Kidney tubule cell (primary cell): ENCODE measurements at places on chromosomes 11 and 22.
A peak's percentile ranks its signal among the peaks of the same experiment; 100 is the strongest.

DNA sequence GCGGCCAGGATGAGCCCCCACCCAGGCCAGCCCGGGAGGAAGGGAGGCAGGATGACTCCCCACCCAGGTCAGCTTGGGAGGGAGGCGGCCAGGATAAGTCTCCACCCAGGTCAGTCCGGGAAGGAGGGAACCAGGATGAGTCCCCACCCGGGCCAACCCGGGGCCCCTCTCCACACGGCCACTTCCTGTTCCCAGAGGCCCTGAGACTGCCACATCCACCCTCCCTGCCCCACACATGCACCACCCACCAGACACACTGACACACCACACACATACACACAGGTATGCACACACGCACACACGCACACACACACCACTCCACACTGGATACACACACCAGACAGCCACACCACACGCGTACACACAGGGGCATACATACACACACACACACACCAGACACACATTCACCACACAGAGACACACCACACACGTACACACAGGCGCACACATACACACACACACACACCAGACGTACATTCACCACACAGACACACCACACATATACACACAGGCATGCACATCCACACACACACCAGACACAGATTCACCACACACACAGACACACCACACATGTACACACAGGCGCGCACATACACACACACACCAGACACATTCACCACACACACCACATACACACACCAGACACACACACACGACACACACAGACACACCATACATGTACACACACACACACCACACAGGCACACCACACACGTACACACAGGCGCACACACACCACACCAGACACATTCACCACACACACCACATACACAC is 84.9 kb upstream of the PRR5 start:
- no peak for DNase-seq

DNA sequence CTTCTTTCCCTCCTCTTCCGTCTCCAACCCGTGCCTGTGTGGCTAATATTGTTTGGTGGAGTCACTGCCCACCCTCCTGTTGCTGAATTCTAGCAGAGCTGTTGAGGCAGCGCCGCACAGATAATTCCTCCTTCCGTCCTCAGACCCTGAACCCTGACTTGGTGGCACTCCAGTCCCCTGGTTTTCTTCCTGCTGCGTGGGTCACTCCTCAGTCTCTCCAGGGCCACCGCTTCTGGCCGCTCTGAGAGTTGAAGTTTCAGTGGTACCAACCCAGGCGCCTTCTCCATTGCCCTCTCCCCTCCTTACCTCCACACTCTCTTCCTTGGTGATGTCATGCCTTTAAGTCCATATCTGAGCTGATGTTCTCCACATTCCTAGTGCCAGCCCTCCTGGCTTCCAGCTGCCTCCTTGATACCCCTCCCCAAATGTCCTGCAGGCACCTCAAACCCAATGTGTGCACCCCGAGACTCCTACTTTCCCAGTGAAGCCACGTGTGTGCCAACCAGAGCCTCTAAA is 54.5 kb upstream of the RASD2 start:
- no peak for DNase-seq

DNA sequence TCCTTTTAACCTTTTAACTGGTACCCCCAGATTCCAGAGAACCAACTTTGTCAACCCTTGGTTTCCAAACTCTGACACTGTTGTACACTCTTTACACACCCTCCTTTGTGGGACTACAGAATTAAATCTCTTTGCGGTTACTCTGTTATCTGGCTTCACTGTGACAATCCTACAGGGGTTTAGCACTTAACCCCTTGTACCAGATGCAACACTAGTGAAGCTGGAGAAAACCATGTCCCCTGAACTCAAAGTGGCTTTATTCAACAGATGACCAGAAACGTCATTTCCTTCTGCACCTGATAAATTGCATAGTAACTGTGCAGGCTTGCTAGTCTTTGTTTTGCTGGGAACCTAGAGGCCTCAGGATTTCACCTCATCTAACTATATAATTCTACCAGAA is 5.6 kb upstream of the GAB2 start:
- DNase-seq: no peak

- DNase-seq: peak; percentile 76
Observed at GRCh38 chr22:46617207-46617985, 2.8 kb upstream of the GRAMD4 start.

DNA sequence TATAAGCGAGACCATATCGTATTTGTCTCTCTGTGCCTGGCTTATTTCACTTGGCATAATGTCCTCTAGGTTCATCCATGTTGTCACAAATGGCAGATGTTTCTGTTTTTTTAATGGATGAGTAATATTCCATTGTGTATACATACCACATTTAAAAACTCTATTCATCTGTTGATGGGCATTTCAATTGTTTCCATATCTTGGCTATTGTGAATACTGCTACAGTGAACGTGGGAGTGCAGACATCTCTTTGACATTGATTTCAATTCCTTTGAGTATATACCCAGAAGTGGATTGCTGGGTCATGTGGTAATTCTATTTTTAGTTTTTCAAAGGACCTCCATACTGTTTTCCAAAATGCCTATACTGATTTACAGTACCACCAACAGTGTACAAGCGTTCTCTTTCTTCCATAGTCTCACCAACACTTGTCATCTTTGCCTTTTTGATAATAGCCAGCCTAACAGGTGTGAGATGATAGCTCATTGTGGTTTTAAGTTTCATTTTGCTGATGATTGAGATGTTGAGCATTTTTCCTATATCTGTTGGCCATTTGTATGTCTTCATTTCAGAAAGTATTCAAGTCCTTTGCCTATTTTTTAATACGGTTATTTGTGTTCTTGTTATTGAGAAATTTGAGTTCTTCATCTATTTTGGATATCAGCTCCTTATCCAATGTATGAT is 194.7 kb upstream of the E2F8 start:
- no peak for DNase-seq

DNA sequence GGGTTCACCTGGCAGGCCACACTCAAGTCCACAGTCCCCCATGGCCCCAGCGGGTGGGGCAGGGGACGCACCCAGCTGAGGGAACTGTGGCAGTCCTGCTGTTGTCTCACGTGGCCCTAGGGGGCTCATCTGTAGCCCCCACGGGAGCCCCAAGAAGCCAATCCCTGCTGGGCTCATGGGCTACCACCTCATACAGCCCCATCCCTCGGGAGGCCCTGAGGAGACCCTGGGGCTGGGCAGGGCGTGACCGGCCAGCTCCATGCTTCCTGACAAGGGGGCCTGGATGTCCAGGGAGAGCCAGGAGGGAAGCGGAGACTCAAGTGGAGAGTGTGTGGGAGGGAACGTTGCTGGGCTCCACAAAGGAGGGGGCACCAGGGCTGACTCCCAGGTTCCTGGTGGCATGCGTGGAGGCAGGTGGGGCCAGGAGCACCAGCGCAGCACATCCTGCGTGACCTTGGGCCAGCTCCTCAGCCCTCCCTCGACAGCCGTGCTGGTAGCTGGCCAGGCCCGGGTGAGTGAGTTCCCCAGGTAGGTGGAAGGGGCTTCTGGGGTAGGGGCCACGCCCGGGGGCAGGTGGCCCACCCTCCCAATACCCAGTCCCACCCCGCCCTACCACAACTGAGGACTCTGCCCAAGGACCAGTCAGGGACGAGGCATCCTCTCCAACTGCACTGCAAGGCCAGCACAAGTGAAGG is 7.9 kb downstream of the RTN4R start:
- no peak for DNase-seq

DNA sequence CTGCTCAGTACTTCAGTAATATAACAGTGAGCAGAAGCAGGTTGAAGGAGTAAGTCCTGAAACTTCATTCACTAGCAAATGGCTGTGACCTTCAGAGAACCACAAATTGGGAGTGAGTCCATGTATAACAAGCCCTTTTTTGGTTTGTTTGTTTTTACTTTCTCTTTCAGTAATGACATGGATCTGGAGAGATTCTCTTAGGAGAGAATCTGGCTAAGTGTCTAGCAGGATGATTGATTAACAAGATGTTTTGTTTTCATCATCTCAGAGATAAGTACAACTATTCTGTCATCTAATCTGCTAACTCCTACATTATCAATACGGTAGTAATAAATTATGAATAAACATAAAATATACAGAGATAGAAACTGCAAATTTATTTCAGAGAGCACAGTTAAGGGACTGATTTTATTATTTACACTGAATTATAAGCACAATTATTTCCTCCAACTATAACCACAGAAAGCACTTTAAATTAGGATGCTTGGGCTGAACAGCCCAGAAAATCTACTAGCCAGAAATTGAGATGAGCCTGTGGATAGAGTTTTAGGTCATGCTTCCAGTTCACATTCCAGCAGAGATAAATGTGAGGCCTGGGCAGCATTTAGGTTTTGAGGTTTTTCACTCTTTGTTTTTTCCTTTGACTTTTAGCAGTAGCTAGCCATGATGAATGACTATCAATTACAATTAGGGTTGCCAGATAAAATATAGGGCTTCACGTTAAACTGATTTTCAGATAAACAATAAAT is 429.3 kb upstream of the FAT3 start:
- DNase-seq: peak; percentile 28

- DNase-seq: peak; percentile 29
Observed at GRCh38 chr11:65442842-65443331, 20.3 kb downstream of the NEAT1 start.

DNA sequence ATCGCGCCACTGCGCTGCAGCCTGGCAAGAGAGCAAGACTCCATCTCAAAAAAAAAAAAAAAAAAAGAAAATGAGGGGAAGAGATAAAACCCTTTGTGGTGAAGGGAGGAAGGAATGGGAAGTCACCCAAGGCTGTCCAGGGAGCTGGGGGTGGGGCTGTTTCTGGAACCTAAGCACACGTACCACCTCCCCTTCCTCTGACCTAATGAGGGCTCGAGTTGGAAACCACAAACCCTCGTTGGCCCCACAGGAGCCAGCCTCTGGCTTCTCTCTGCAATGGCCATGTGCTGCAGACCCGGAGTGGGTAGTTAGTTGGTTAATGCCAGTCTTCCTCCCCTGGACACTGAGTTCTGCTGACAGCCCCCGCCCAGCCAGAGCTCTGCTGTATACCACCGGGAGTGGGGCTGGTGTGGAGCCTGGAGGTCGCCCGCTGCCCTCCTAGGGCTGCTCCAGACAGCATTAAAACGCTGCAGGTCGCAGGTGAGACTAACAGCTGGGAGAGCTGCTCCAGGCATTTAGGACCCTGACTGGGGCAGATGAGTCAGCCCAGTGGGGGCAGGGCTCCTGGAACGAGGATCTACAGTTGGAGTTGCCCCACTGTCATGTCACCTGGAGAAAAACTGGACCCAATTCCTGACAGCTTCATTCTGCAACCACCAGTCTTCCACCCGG is at the start of gene LGALS12:
TSS of gene LGALS12 (plus strand) at position 228 of the 672 bp plus-strand sequence. CDS start at position 603, 375 bp downstream.
- DNase-seq: no peak

DNA sequence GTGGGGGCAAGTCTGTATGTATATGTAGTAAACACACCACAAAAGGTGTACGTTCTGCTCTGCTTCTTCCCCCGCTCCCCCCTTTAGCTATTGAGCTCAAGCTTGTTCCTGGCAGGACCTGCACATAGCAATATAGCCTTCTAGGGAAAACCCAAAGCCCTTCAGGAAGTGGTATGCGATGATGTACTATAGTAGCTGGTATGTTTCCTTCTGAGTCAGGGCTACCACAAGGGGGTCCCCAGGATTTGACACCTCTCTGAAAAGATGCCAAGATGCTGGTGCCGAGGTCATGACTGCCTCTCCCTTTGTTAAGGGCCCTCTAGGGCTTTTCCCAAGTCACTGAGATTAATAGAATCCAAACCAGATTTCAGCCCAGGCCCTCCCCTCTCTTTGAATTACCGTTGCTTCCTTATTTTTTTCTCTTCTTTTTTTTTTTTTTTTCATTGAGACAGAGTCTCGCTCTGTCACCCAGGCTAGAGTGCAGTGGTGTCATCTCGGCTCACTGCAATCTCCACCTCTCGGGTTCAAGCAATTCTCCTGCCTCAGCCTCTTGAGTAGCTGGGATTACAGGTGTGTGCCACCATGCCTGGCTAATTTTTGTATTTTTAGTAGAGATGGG is 268.4 kb downstream of the ETS1 start:
- DNase-seq: peak; percentile 67

- DNase-seq: no peak
Observed at GRCh38 chr11:121435132-121435531, 17.0 kb upstream of the SORL1 start.

DNA sequence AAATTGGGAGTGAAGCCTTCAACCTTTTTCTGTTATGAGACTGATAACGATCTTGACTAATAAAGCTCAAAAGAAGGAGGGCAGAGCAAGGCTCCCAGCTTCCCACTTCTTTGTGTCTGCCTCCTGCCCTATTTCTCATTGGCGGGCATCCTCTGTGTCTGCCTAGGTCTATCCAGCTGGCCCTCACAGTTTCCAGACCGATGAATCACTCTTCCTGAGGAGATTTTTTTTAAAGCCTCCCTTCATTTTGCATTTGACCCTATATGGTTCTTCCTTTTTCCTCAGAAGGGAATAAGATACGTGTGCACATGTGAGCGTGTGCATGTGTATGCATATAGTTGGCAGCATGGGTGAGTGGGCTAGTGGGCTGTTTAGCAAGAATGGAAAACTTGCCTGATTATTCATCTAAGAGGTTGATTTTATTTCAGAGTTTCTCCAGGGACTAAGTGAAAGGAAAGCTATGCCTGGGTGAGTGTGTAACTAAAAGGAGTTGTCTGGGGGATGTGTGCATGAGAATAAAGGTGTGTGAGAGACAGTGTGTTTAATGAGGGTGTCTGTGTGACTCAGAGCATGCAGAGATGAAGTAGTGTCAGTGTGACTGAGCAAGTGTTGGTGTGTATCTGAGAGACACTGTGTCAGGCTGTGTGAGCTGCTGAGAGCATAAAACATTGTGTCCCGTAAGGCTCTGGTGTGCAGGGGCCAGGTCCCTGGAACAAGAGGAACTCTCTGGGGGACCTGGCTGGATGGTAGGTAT is 12.2 kb downstream of the PHLDB1 start:
- peak; percentile 93 for DNase-seq

- DNase-seq: no peak
Observed at GRCh38 chr11:76567261-76567660, 103.3 kb downstream of the LRRC32 start.

DNA sequence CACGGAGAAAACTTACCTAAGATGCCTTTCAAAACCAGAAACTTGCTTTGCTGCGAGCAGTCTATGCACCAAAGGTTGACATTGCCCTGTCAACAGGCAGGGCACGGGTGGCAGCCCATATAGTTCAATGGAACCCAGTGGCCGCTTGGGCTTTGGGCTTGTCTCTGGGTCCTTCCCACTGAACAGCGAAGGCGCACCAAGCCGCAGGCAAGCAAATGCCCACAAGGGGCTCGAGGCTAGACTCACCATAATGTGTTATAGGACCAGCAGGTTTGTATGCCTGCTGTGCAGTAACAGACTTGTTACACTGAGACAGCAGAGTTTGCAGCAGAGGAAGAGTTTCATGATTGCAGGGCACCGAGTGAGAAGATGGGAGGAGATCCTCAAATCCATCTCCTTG is 20.3 kb downstream of the CLDN5 start:
- no peak for DNase-seq
